ENCODE measurements at places on chromosomes 2 and 18.

- no peak for DNase-seq
These were observed 215.1 kb upstream of the SALL3 start for GRCh38 chr18:78764544-78764943.

GRCh38 chr2:172446474-172447063, 19.2 kb downstream of the ITGA6 start:
- no peak for DNase-seq

- no peak for DNase-seq
These were observed 76.6 kb downstream of the COL4A3 start for GRCh38 chr2:227241005-227241404.

DNA sequence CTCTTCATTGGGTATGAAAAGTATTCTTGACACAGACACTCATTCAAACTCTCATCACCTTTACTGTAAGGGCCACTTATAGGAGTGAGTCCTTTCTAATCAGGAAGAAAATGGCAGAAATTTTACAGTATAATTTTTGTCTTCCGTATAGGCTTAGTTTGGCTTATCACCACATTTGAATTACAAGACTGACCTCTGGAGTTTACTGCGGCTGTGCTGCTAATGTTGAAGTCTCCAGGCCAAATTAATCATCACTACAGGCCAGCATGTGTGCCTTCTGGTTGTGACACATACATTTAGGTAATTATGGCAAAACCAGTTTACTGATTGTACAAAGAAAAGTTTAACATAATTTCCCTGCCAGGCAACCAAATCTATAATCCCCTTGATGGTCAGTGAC, 753.6 kb upstream of the GCFC2 start:
- DNase-seq, result no peak

- DNase-seq, result no peak
These were observed 73.2 kb upstream of the NCKAP5 start for GRCh38 chr2:133641497-133641896.

- DNase-seq, result no peak
These were observed 447.6 kb upstream of the POU3F3 start for GRCh38 chr2:104406261-104406726.

GRCh38 chr18:38966841-38967240, 1401.2 kb upstream of the CELF4 start:
- no peak for DNase-seq

- no peak for DNase-seq
These were observed 416.1 kb downstream of the ZNF521 start for GRCh38 chr18:24935896-24936295.

DNA sequence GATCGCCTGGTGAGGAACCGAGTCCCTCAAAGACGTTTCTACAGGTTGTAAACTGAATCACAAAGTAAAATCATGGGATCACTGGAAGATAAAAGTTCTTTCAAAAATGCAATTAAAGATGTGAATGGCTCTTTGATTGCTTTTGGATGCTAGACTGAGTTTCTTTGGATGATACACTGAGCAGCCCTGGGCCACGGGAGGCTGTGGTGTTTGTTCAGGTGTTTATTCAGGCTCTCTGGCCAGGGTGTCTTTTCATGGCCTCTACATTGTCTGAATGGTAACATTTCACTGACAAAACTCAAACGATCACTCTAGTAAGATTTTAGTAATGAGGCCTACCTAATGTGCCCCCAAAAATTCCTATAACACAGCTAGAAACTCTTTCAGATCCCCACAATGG, 48.4 kb upstream of the SPATS2L start:
- no peak for DNase-seq

DNA sequence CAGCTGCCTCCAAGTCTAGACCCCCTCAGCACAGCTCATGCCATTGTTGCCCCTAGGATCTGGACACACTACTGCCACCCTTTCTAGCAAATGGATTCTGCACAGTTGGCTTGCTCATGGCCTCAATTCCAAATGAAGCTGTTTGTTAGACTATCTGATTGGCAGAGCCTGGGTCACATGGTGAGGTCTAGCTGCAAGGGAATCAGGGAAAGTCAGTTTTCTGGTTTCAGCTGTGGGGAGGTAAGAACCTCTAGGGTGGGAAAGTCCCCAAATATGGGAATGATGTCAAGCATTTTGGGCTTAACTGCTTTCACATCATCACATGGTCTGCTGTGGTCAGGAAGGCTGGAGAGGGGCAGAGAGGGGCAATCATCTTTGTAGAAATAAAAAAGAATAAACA, 150.4 kb upstream of the ITGA6 start:
- DNase-seq, result no peak

GRCh38 chr2:31335921-31336585, 78.5 kb downstream of the XDH start:
- DNase-seq, result peak; percentile 68

DNA sequence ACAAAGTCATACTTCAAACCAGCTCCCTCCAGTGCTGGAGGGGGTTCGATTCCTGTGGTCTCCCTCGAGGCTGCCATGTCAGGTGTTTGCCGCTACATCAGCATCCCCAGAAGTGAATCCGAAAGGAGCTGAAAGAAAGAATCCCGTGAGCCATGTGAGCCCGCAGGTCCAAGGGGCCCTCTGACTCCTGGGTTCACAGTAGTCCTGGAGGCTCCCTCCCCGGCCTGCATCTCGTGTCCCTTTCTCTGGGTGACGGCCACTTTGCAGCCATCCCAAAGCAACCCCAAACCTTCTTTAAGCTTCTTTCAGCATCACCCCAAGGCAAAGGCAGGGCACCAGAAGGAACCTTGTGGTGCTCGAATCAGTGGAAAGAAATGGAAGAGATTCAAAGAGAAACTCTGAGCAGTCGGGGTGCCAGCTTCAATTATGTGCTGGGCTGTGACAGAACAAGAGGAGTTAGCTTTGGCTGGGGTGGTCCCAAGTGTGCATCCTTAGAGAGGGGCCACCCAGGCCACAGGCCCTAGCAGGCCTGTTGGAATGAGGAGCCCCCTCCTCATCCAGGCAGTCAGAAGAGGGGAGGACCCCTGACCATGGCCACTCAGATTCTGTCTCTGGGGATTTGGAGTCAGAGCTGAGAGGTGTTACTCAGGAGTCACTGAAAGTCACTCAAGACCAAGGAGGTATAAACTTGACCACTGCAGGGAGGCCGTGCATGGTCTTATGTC, 59.7 kb downstream of the CIB4 start:
- DNase-seq, result no peak

- DNase-seq, result no peak
These were observed 58.3 kb upstream of the UPP2 start for GRCh38 chr2:158043181-158043948.

GRCh38 chr18:63292831-63293683, 26.5 kb downstream of the BCL2 start:
- DNase-seq, result no peak

DNA sequence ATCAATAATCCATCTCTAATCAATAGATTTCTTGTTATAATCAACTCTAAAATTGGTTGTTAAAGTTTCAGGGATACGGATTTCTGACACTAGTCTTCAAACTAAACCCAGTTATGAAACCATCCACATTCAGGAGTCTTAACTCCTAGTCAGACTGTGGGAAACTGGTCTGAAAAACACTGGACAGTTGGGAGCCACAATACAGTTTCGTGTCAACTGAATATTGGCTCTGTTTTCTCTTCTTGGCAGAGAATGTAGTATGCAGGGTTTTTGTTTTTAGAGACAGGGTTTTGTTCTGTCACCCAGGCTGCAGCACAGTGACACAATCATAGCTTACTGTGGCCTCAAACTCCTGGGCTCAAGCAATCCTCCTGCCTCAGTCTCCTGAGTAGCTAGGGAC, 123.1 kb downstream of the RTTN start:
- DNase-seq, result no peak

DNA sequence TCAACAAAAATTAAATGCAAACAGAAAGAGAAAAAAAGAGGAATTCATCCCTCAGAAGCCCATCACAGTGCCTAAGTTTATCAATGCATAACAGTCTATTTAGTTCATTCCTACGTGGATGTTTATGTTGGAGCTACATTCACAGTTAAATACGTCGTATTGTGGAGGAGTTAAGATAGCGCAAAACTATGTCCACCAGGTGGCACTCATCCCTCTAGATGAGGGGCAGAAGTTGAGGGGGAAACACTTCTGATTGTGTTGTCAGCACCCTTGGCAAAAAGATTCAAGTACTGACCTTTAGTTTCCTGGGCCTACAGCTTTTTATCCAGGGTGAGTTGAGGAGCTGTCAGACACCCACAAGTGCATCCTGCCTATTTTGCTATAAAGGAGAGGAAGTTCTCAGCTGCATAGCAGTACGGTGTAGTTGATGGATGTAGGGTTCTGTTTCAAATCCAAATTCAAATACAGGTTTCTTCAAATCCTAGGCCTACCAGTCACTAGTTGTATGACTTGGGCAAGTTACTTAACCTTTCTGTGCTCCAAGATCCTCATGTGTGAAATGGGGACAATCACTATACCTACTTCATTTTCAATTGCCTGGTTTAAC, 26.8 kb upstream of the MYO1B start:
- no peak for DNase-seq

GRCh38 chr2:29477186-29477585, 362.0 kb downstream of the CLIP4 start:
- DNase-seq, result no peak

GRCh38 chr18:35477974-35478373, 19.8 kb downstream of the INO80C start:
- no peak for DNase-seq

- DNase-seq, result no peak
These were observed 22.8 kb downstream of the GLI2 start for GRCh38 chr2:120758181-120759144.

GRCh38 chr2:190478572-190479195, 55.8 kb downstream of the NEMP2 start:
- no peak for DNase-seq

GRCh38 chr2:69518841-69519240, 81.6 kb upstream of the NFU1 start:
- no peak for DNase-seq

GRCh38 chr18:8999872-9000271, 102.6 kb upstream of the NDUFV2 start:
- DNase-seq, result no peak

- DNase-seq, result no peak
These were observed 11.4 kb upstream of the TRAPPC8 start for GRCh38 chr18:31954349-31954748.

DNA sequence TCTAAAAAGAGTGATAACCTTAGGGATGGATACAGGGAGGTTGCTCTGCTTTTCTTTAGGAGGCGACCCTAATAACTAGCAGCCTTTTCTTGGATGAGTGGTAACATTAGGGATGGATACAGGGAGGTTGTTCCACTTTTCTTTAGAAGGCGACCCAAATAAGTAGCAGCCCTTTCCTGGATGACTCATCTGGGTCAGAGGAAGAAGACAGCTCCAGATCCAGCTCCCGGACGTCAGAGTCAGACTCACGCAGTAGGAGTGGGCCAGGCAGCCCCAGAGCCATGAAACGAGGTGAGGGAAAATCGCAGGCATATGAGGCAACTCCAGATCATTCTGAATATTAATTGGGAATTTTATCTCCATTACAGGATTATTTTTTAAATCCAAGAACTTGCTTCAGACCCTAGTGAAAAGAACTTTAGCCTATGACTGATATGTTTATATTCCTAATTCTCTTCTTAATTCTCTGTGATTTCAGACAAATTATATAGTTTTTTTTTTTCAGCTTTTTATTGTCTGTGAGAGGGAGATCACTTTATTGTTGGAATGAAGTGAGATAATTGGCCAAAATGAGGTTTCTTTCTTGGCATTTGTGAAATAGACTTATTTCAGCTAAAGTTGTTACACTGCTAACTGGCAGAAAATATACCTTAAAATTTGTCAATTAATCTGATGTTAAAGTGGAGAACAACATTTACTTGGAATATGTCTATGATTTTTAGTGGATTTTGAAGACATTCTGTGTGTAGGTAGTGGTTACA, 31.2 kb upstream of the C1GALT1C1L start:
- peak; percentile 6 for DNase-seq

DNA sequence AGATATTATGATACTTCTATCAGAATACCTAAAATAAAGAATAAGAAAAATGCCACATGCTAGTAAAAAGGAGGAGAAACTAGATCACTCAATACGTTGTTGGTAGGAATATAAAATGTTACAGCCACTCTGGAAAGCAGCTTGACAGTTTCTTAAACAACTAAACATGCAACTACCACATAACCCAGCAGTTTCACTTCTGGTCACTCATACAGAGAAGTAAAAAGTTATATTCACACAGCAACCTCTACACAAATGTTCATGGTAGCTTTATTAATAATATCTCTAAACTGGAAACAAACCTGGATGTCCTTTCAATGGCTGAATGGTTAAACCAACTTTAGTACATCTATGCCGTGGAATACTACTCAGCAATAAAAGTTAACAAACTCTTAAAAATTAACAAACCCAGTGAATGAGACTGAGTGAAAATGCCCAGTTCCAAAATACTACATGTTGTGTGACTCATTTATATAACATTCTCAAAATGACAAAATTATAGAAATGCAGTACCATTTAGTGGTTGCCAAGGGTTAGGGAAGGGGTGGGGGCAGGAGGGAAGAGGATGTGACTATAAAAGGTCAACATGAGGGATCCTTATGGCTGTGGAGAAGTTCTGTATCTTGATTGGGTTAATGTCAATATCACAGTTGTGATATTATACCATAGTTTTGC, 124.1 kb downstream of the MMADHC start:
- DNase-seq, result no peak

DNA sequence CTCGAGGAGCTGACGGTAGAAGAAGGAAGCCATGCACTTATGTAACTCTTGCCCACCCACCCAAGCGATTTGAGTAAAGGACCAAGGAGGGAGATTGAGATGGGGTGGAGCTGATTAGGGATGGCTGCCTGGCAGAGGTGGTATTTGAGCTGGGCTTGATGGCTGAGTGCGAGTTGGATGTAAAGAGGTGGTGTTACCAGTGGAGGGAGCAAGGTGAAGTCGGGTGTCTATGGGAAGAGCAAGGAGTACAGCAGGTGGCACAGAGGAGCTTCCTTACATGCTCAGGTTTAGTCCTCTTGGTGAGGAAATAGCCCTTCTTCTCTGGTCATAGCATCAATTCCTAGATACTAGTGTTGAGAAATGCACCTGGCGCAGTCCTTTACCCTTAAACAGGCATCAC, 294.2 kb upstream of the SKOR2 start:
- no peak for DNase-seq

- no peak for DNase-seq
These were observed 84.8 kb downstream of the ACAA2 start for GRCh38 chr18:49728542-49728941.

DNA sequence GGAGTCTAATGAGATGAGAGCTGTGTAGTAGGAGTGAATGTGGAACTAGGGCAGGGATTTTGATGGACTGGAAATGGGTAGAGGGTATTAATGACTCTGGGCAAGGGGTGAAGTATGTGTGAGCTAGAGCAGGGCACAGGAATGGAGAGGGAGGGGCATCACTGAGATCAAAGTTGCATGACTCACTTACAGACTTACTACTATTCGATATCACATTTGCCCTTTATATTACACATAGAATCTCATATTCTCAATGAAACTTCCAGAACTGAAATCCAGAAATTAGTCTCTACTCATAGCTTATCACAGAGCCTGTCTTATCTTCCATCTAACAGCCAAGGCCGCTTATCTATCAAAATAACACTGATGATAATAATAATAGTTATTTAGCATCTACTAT, 20.0 kb upstream of the ITGB6 start:
- DNase-seq, result no peak

GRCh38 chr18:57434536-57435494, at the start of gene ONECUT2:
Gene ONECUT2 (plus strand): TSS chr18:57435374. CDS start chr18:57435717, 343 bp downstream.
- peak; percentile 85 for DNase-seq

- DNase-seq, result no peak
These were observed 18.7 kb upstream of the ACVR1 start for GRCh38 chr2:157894694-157895435.
